Hematopoietic multipotent progenitor cell treated with erythropoietin and hydrocortisone succinate and interleukin-3 and kit ligand, for 8 days (in vitro differentiated cells): ENCODE measurements at places on chromosomes 2 and 18.

GRCh38 chr2:22281033-22281432 lies 1103.9 kb upstream of the KLHL29 start:
- DNase-seq, result no peak

DNA sequence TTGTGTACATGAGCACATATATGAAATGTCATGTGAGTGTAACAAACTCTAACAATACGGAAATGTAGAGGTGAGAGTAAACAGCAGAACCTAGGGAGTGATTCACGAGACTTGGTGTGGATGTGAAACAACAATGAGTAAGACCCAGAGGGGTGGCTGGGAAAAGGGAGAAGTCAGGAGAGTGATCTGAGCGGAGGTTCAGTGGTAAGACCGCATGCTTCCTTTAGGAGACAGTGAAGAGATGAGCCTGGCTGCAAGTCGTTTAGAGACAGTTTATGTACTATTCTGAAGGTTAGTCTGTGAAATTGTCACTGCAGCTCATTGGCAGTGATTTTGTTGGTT lies 150.6 kb downstream of the PRPF40A start:
- DNase-seq, result no peak

DNA sequence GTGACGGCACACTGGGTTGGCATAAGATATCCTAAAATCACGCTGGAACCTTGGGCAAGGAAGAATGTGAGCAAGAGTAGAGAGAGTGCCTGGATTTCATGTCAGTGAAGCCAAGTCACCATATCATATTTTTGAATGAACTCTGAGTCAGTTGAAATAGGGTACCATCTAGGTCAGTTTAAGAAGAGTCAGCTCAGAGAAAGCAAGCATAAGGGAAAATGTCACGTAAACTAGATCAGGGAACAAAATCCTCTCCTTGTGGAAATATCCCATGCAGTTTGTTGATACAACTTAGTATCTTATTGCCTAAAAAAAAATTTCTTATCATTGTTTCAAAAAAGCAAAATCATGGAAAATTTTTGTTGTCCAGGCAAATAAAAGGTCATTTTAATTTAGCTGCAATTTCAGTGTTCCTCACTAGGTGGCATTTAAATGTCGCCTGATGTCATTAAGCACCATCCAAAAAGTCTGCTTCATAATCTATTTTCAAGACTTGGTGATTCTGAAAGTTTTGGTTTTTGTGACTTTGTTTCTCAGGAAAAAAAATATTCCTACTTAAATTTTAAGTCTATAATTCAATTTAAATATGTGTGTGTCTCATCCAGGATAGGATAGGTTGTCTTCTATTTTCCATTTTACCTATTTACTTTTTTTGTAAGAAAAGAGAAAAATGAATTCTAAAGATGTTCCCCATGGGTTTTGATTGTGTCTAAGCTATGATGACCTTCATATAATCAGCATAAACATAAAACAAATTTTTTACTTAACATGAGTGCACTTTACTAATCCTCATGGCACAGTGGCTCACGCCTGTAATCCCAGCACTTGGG lies 19.6 kb downstream of the RSAD2 start:
- DNase-seq, result peak; percentile 80

- no peak for DNase-seq
These were observed 185.9 kb upstream of the KLHL14 start for GRCh38 chr18:32958746-32959145.

DNA sequence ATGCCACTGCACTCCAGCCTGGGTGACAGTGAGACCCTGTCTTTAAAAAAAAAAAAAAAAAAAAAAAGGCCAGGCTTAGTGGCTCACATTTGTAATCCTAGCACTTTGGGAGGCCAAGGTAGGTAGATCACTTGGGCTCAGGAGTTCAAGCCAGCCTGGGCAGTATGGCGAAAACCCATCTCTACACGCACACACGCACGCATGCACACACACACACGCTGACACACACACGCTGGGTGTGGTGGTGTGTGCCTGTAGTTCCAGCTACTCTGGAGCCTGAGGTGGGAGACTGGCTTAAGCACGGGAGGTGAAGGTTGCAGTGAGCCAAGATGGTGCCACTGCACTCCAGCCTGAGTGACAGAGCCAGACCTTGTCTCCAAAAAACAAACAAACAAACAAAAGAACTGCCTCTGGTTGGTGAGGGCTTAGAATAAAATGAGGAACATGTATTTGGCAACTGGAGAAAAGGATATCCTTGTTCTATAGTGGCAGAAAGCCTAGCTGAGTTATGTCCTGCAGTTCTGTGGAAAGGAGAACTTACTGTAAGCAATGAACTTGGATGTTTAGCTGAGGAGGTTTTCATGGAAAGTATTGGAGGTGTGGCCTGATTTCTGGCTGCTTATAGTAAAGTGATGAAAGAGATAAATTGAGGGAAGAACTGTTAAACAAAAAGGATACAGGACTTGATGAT lies 34.0 kb downstream of the HAT1 start:
- no peak for DNase-seq
